C1 segment of cervical spinal cord (tissue), 14 donors: ENCODE measurements at places on chromosomes 5 and 9.

GRCh38 chr5:179427032-179427675 lies 81.9 kb upstream of the ADAMTS2 start:
- DNase-seq: no peak

- no peak for DNase-seq
Observed at GRCh38 chr5:171137768-171138525, 171.1 kb upstream of the TLX3 start.

- DNase-seq: peak; percentile 0
Observed at GRCh38 chr5:153276151-153276550, 214.3 kb upstream of the GRIA1 start.

DNA sequence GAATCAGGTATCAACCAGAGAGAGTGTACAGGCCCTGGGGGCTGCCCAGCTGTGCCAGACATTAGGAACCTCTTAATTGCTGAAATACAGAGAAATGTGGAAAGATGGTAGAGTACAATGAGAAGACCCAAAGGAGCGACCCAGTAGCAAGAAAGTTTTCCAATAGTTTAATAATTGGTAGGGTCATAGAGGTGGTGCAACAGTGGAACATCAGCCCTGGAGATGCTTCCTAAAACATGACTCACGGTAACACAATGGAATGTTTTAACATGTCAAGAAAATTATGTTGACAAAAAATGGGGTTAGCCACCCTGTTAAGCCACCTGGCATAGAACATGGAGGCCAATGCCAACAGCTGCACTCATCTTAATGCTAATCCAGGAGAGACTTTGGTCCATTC lies 284.1 kb downstream of the ELAVL2 start:
- no peak for DNase-seq

GRCh38 chr9:68727636-68728035 lies 22.6 kb downstream of the PIP5K1B start:
- no peak for DNase-seq

DNA sequence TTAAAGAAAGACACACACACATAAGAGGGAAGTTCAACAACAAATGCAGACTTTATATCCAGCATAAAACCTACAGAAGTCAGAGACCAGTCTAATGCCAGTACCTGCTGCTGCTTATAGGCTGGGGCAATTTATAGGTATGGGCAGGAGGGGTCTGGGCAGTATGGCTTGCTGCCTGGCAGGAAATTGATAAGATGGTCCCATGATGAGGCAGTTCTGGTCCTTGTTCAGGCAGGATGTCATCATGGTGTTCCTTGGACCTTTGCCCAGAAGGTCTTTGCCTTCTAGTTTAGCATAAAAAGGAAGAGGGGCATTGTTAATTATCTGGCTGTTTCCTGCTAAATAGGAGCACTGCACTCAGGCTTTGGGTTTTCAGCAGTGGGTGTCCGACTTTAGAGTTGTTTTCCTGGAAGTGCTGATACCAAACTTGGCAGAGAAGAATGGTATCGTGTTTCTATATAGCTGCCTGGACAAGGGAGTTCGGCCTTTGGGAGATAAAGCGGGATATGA lies 10.4 kb upstream of the PDCD1LG2 start:
- DNase-seq: no peak

- no peak for DNase-seq
Observed at GRCh38 chr9:3730511-3730922, 204.7 kb upstream of the RFX3 start.

- DNase-seq: no peak
Observed at GRCh38 chr5:88693071-88693932, 189.7 kb downstream of the MEF2C start.

DNA sequence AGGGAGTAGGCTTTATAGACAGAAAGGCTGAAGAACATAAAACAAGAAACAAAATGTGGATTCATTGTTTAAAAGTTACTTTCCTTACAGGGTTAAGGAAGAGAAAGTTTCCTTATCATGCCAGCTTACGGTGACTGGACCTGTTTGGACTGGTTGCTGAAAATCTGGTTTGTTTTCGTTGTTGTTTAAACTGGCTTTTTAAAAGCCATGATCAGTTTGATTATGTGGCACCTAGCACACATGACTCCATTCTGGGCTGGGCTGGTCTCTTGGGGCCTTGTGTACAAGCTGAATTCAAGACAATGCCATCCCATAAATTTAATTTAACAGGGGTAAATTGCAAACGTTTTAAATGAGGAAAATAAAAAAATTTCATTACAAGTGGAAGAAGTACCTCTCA lies 18.4 kb upstream of the ZNF474 start:
- DNase-seq: no peak

DNA sequence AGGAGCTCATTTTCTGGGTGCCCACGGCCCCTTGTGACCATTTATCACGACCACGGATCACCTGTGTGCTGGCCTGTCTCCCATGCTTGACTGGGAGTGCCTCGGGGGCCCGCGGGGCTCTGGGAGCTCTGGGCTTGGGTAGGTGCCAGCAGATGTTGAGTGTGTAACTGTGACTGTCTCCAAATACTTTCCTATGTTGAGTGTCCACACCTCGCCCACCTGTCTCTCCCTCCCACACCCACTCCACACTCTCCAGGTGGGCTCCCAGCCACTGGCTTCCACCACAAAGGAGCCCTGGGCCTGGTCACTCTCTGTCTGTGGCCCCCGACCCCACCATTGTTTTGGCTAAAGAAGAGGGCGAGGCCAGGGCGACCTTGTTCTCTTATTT lies 196.4 kb downstream of the CDK5RAP2 start:
- no peak for DNase-seq

DNA sequence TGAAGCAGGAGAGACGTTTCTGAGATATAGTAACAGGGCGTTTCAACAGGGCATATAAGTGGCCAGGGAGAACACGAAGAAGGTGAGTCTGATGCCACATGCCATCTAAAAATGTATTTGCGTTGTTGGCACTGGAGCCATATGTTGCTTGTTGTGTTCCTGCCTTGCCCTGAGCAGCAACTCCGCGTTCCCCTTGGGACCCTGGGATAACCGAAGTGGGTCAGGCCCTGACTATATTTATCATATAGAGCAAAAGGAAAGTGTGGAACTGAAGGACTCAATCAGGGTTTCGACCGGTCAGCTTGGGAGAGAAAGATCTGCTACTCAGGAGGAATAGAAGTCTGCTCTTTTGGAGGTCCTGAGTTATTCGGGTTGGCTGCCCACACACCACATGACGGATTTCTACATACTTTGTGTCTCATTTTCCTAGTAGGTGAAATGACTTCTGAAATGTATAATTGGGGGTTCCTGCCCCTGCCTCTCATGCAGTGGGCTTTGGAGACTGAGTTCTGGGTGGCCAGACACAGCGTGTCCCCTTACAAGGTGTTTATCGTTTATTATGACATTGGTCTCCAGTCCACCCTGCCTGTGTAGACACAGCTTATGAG lies 3.0 kb downstream of the STC2 start:
- no peak for DNase-seq

DNA sequence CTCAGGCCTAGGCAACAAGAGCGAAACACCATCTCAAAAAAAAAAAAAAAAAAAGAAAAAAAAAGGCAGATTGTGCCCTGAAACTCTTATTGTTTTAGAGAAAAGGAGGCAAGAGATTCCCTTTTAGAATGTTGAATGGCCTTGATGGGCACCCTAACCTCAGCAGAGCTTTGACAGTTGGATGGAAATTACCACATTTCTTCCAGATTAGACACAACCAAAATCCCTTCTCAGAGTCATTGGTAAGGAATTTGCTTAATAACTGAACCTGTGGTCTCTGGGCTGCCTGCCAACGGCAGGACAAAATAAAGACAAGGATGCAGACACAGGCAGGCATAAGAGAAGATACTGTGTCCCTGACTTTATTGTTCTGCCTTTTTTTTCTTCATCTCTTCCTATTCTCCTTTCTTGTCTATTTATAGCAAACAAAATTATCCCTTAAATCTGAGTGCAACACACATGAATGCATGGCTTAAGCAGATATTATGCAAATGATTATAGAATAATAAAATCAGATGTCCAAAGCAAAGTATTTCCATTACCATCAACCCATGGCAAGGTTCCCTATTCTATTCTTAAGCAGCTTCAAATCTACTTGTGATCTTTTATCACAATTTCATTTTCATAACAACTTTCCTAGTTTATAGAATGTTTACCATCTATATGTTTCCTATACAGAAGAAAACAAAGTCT lies 37.3 kb upstream of the TRIO start:
- DNase-seq: no peak

DNA sequence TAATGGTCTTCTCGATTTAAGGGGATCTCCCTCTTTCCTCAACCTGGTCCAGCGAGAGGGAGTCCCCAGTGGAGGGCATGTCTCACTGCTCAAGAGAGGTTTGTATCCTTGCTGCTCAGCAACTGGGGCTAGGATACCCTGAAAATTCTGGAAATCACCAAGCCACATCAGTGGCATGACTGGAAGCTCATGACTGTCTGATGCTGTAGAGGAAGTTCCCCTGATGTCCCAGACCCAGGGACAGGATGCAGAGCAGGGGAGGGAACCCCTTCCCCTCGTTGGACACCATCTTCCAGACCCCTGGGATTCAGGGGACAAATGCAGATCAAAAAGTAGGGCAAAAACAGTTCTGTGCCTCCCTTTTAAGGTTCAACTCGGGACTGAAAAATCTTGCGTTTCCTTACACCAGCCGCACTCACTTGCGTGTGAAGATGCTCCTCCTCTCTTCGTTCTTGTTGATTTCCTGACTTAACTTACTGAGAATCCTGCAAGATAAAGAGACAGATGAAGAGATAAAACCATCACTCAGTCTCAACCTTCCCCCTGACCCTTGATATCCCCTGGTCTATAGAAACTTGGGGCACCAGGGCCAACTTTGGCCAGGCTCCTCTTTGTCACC lies 22.1 kb downstream of the LCP2 start:
- no peak for DNase-seq

DNA sequence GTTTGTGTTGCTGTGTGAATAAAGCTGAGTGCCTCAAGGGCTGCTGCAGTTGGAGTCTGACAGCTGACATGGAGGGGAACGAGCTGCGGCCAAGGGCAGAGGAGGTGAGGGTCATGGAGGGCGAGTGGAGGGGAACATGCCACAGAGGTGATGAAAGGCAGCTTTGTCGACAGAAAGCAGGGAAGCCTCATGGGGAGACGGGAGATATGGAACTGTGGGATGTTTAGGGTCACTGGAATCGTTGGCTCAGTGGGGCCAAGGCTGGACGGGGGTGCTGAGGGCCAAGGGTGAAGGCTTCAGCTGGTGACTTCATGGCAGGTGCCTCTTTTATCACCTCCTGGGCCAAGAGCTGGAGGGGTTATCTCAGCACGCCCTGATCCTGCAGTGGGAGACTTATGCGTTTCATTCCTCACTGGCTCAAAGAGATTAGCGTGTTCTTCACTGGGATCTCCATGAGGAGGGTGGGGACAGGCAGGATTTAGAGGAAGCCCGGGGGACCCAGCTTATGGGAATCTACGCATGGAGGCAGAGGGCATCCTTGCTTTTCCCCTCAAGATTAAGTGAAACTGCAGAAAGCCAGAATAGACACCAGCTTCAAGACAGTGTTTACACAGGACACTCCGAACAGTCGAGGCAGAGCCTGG lies 42.2 kb downstream of the FAM240B start:
- DNase-seq: no peak
